ENCODE measurements at places on chromosomes 3 and 15.

DNA sequence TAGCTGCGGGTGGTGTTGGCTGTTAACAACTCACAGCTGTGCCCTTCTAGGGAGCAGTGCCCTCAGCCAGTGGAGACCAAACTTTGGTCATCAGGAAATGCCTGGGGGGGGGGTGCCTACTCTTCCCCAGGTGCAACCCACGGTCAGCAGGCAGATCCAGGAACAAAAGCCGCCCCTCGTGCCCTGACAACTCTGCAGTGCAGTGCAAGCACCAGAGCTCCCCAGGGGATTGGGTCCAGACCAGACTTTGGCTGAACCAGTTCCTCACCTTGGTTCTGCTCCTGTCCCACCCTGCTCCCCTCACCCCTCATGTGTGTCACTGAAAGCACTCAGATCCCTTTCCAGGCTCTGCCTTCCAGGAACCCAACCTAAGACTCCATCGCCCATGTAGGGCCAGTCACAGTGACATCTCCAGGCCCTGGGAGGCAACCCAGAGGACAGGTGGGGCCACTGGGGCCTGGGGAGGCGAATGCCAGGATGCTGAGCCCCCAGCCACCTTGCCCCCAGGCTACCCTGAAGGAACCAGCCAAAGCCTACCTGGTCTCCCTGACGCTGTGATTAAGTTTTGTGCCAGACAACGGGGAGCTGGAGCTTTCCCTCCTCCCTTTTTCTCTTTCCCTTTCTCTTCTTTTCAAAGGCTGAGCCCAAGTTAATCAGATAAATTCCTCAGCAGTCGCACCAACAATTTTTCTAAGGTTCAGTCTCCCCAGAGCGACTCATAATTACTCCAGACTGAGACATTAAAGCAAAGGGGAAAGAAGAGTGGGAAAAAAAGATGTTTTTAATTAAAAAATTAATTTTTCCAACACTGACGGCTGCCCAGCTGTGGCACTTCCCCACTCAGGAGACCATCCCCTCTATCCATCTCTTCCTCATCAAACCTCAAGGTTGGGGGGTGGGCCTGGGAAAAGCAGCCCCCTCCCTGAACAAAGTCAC is 207.5 kb upstream of the LINGO1 start:
- DNase-seq = no peak

GRCh38 chr3:64359735-64360134 is 134.5 kb upstream of the PRICKLE2 start:
- no peak for DNase-seq

DNA sequence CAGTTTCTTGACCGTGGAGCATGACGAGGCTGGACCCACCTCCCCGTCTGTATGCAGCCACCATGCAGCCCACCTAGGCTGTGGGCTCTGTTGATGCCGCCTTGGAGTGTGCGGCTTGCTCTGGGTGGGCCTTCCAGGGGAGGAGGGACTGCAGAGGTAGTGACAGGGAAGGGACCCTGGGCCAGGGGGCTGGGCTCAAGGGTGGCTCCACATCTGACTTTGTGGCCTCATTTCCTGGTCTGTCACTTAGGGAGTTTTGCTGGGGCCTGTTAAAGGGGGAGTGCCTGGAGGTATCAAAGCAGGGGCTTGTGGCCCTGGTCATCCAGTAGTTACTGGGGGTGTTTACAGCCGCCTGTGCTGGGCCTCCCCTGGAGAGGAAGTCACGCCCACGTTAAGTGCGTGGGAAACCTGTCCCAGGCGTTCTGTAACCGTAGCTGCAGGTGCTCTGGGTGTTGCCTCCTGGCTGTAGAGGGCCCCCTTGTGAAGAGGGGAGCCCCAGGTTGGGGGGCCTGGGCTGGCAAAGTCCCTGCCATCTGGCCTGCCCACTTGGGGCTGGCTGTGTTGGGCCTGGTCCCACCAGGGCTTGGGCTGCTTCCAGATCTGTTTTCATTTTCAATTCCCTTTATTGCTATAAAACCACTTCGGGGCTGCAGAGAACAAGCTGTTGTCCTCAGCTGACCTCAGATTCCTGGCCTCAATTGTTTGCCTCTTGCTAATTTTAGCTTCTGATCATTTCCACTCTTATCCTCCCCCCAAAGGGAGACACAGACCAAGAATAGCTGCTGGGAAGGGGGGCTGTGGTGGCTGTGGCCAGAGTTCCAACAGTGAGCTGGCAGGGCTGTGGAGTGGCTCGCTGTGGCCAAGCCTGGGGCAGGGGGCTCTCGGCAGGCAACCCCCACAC is 26.5 kb downstream of the KLF13 start:
- DNase-seq = peak; percentile 90

- DNase-seq = peak; percentile 43
These were observed 321.8 kb upstream of the MME start for GRCh38 chr3:154758109-154758868.

DNA sequence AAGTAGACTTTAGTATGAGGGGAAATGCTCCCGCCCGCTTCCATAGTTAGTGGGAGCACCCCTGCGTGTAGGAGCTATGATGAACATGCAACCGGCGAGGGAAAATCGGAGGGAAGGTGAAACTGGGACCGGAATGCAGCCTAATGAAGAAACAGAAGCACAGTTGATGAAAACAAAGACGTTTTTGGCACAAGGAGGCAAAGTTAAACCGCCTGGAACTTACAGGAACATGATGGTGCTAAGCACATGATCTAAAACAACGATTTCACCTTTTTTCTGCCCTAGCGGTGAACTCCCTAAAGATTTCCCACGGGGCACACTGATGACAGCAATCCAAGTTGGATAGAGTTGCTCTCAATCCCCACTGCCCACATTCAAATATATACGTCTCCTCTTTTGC is 49.4 kb upstream of the SPATA12 start:
- no peak for DNase-seq

DNA sequence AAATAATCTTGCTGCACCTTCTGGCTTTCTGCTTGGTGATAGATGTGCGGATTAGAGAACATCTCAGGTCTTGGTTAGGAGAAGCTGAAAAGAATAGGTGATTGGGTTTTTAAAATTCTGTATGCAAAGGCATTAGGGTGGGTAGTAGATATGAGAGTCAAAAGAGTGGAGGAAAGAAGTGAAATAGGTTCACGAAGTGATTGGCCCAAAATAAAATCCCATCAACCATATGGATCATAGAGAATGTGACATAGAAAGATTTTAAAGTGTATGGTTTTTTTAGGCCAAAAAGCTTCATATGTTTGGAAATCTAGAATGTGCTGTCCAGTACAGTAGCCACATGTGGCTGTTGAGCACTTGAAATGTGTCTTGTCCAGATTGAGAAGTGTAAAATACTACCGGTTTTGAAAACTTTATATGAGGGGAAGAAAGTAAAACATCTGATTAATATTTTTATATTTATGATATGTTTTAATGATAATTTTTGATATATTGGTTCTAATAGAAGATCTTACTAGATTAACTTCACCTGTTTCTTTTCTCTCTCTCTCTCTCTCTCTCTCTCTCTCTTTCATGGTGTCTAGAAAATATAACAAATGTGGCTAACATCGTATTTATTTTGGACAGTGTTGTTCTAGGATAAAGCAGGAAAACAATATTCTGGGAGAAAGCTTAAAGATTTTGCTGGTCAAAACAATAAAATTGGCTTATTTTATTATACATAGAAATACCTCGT is 2.9 kb downstream of the MBNL1 start:
- DNase-seq = no peak

DNA sequence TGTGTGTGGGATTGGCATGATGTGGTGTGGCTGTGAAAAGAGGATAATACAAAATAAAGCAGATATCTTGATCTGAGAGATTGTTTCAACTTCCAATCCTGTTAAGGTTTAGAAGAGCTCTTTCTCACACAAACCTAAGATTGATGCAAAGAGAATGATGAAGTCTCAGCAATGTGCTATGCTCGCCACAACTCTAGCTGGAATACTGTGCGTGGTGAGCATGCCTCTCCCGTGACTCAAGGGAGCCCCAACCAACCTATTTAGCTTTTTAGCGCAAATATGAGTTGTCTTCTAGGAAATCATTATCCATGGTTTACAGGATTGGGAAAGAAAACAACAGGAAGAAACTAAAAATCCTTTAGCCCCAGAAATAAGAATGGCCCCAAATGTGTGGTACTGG is 28.5 kb downstream of the BTLA start:
- DNase-seq = peak; percentile 40

- DNase-seq = no peak
These were observed 66.0 kb downstream of the TRIM69 start for GRCh38 chr15:44802336-44802735.

DNA sequence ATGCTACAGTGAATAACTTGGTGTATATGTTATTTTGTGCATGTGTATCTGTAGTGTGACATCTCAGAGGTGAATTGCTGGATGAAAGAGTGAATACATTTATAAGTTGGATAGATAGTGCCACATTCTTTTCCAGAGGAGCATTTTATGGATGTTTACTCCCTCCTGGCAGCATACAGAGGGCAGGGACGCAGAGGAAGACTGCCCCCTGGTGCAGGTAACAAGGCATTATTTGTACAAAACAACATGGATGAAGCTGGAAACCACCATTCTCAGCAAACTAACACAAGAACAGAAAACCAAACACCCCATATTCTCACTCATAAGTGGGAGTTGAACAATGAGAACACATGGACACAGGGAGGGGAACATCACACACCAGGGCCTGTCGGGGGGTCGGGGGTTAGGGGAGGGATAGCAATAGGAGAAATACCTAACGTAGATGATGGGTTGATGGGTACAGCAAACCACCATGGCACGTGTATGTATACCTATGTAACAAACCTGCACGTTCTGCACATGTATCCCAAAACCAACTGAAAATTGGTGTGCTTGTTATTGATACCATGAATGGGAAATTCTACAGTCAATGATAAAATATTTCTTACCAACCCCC is 57.9 kb upstream of the CTXND1 start:
- no peak for DNase-seq

- DNase-seq = peak; percentile 60
These were observed 148.0 kb upstream of the MBNL1 start for GRCh38 chr3:152120601-152121269.

- DNase-seq = peak; percentile 73
These were observed 75.7 kb downstream of the ITGB5 start for GRCh38 chr3:124811436-124811835.

- DNase-seq = no peak
These were observed 78.6 kb downstream of the TOP2B start for GRCh38 chr3:25586167-25586505.

- peak; percentile 62 for DNase-seq
These were observed 140.2 kb downstream of the ITPR1 start for GRCh38 chr3:4633078-4634004.

DNA sequence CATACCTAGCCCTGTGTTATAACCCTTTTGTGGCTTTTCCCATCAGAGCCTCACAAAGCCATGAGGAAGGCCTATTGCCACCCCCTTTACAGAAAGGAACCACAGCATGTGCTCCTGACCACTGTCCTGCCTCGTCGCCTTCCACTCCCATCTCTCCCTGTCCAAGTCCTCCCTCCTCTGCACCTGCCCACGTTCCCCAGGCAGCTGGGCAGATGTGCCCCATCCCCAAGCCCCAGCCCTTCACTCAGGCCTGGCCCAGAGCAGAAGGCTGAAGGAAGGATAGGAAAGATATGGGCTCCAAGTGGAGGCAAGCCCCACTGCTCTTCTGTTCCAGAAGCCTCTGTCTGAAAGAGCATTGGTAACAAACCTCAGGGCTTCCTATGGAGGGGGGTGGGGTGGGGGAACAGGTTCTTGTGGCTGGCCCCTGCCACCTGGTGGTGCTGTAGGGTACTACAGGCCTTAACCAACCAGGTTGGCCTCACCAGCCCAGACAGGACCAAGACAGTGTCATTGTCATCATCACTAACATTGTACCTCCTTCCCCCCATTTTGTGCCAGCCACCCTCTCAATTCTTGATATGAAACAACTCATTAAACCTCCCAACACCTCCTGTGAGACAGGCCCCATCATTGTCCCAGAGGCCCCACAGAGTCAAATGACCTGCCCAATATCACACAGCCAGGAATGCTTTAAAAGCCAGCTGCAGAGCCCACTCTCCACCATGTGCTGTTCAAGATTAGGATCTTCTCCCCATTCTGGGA is 10.0 kb downstream of the POC1A start:
- DNase-seq = peak; percentile 75
